NCI-H2171 (cell line): ENCODE measurements at places on chromosomes 4 and X.

GRCh38 chrX:100363896-100364295, 46.2 kb downstream of the PCDH19 start:
- DNase-seq: no peak

DNA sequence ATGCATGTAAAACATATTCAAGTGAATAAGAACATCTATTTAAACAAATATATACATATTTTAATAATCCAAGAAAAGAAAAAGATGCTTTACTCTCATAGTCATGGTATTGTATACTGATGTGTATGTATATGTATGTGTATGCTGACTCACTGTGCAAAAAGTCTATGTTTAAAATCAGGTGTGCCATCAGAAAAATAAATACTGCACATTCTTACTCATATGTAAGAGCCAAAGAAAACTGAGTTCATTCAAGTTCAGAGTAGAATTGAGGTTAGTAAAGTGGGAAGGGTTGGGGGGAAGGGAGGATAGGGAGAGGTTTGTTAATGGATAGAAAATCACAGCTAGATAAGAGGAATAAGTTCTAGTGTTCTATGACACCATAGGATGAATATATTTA, 403.9 kb upstream of the SMIM31 start:
- DNase-seq: no peak

- no peak for DNase-seq
These were observed 28.2 kb upstream of the ANTXR2 start for GRCh38 chr4:80101071-80101791.

DNA sequence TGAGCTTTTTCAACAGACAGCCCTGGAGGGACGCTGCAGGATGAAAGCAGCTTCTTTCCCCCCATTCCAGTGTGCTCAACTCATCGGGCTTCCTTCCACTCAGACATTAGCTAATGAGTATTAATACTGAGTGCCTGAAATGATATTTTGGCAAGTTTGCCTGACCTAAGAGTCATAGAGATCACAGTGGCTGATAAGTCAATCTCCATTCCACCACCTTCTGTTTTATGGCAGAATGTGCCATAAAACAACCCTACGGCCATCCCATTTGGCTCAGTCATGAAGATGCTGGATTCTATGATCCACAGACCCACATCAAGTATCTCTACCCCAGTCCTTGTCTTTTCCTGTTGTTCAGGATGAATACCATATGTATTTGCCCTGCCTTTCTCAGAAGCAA, 48.3 kb upstream of the MAB21L2 start:
- no peak for DNase-seq

GRCh38 chr4:48603366-48604003, 113.4 kb downstream of the ZAR1 start:
- DNase-seq: no peak

DNA sequence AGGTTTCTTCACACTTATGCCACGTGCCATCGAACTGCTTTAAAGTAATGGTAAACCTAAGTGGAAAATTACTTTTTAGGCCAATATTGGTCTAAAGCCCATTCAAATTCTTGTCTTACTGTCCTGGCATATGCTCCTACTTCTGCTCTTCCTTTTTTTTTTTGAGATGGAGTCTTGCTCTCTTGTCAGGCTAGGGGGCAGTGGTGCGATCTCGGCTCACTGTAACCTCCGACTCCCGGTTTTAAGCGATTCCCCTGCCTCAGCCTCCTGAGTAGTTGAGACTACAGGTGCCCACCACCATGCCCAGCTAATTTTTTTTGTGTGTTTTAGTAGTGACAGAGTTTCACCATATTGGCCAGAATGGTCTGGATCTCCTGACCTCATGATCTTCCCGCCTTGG, 129.0 kb upstream of the TECRL start:
- no peak for DNase-seq

DNA sequence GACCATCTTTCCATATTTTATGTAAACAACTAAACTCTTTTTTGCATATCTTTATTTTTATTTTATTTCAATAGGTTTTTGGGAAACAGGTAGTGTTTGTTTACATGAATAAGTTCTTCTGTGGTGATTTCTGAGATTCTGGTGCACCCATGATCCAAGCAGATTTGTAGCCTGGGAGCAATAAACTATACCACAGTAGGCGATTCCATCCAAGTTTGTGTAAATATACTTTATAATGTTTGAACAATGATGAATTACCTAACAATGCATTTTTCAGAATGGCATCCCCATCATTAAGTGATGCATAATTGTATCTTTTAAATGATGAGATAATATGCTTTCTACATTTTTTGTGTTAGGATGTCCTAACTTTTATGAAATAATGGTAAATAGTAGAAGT, 39.2 kb upstream of the CYSLTR1 start:
- no peak for DNase-seq

GRCh38 chrX:119673336-119673735, 19.6 kb downstream of the SEPTIN6 start:
- DNase-seq: no peak

DNA sequence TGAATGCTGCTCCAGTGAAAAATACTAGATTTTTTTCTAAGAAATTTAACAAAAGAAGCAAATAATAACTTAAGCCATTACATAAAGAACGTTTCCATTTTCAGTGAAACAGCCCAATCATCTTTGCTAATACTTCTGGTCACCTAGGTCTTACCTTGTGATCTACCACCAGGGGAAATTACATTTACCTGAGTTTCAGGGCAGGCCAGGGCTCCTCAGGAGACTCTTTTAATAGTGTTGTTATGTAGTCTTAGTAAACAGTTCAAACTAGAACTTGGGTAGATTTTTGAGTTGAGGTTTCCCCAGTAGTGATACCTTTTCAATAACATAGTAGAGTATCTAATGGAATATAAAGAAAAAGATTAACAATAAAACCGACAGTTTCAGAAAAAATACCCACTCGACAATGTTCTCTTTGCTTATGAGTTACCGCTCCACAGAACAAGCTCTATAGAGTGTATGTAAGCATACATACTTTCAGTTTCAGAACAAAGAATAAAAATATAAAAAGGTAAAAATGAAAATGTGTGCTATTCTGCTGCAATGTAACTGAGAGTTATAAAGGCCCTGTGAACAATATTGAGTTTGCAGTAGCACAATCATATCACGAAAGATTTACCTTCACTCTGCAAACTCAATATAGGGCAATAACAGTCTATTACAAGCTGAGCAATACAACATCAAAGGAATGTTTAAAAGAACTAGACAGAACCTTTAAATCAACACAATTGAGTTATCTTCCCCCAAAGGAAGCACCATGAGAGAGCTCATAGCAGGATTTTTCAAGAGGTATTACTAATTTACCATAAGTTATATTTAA, 165.8 kb downstream of the ATOH1 start:
- no peak for DNase-seq
